ENCODE measurements at places on chromosomes 3 and 15.

DNA sequence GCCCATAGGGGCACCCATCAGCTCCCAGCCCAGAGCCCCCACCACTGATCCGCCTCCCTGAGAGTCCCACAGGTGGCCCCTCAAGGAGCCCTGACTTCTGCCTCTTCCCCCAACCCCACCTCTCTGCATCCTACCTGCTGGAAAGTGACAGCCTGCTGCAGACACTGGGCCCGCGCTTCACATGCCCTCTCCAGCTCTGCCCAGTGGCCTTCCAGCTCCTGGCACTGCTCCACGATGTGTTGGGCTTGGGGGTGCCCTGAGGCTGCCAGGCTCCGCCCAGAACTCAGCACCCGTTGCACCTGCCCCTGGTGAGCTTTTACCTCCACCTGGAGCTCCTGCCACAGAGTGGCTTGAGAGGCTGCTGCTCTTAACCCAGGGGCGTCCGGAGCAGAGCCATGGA is 20.1 kb downstream of the SPTBN5 start:
- DNase-seq = no peak

- DNase-seq = no peak
Measured at GRCh38 chr3:185729337-185730055, 95.3 kb downstream of the IGF2BP2 start.

- no peak for DNase-seq
Measured at GRCh38 chr3:163422671-163423070, 1655.6 kb downstream of the SI start.

GRCh38 chr3:4581920-4582611 is 88.9 kb downstream of the ITPR1 start:
- no peak for DNase-seq

GRCh38 chr3:186308549-186308948 is 53.5 kb downstream of the DGKG start:
- DNase-seq = no peak

GRCh38 chr3:117817103-117817502 is 1107.5 kb downstream of the TUSC7 start:
- DNase-seq = no peak

GRCh38 chr3:190220362-190220761 is 99.7 kb upstream of the P3H2 start:
- DNase-seq = no peak

- no peak for DNase-seq
Measured at GRCh38 chr3:139728414-139728813, 50.6 kb upstream of the NMNAT3 start.

DNA sequence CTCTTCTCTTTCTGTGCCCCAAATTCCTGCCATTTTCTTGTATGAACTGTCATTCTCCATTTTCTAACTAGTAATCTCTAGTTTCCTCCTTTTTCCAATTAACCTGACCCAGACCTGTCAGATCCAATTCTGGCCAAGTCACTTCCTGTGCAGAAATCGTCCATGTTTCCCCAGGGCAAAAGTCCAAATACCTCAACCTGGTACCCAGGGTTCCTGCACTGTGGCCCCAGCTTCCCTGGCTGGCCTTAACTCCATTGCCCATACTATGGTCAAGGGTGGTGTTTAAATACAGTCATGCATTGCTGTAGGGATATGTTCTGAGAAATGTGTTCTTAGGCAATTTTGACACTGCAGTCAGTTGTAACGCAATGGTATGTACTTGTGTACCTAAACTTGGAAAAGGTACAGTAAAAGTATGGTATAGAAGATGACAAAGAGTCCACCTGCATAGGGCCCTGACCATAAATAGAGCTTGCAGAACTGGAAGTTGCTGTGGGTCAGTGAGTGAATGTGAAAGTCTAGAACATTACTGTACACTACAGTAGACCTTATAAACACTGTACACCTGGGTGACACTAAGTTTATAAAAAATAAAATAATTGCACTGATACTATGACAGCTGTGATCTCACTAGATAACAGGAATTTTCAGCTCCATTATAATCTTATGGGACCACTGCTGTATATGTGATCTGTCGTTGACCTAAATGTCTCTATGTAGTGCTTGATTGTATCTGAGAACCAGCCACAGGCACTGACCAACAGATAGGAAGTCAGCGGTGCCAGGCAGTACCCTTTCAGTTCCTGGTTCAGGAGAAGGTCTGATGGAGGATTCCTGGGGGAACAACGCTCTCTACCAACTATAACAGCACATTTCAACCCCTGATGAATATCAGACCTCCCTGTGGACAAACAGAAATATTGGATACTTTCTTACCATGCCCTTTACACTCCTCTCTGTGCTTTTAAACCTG is 336.1 kb upstream of the PROK2 start:
- no peak for DNase-seq

DNA sequence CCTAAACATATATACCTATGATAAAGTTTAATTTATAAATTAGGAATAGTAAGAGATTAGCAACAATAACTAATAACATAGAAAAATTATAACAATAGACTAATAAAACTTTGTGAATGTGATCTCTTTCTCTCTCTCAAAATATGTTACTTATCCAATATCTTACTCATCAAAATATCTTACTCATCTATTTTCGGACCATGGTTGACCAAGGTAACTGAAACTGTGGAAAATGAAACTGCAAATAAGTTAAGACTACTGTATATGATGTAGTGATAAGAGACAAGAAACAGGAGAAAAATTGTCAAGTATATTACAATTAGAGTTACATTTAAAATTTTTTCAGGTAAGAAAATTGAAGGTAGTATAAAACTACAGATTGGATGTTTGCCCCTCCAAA is 19.2 kb downstream of the MAP3K13 start:
- no peak for DNase-seq

- no peak for DNase-seq
Measured at GRCh38 chr3:107198581-107199181, 178.6 kb upstream of the CCDC54 start.

DNA sequence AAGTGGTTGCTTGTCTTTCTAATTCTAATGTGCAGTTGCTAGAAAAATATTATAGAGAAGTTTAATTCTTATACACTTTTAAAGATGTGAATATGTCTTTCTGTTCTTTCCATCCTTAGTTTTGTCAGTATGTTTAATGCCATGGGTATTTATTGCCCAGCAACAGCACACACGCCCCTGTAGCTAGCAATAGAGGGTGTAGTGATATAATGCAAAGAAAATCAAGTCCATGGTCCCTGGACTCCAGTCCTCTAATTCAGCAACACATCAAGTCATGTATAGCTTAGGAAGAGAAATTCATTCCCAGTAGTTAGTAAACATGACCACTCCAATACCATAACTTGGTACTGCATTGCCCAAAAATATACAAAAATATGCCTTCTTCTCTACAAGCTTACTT is 292.4 kb upstream of the NR2F2 start:
- DNase-seq = no peak

DNA sequence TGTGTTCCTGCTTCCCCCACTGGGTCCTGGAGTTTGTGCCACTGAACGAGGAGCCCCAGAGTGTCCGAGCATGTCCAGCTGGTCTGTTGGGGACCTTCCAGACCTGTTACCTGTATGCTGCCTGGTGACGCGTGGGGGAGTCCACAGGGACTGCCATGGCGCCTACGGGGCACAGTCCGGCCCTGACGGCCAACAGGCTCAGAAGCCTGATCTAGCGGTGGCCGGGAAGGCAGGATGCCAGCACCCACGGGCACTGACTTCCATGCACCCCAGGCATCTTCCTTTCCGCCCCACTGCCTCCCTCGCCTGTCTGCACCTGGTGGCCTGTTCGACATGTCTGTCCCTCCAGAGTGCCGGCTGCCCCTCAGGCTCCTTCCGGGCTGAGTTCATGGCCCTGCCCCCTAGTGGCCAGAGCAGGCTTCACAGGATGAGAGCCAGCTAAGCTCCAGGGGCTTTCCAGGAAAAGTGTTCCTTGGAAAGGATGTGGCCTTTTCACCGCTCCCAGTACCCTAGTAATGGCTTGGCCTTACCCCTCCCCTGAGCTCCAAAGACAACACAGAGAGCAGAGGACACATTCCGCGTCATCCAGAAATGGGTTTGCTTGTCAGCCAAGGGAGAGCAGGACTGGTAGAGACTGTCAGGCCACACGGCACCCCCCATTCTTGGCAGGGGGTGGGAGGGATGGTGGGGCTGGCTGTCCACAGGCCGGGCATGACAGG is 35.7 kb downstream of the NGRN start:
- no peak for DNase-seq

DNA sequence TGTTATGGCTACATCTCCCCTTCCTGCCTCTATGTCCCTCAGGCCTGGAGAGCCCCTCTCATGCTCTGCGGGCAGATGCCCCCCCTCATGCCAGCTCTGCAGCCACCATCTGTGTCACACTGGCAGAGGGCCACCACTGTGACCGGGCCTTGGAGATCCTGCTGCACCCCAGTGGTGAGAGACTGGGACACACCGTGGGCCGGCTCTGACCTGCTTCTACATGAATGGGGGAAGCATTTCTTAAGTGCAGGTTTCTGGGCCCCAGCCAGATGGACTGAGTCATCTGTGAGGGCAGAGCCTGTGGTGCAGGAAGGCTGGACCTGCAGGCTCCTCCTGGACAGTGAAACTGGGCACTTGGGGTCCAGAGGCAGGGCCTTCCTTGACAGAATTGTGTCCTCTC is 4.8 kb downstream of the VWA5B2 start:
- peak; percentile 62 for DNase-seq

GRCh38 chr3:44120721-44121582 is 120.7 kb upstream of the TOPAZ1 start:
- no peak for DNase-seq

- peak; percentile 46 for DNase-seq
Measured at GRCh38 chr3:47899495-47900108, 96.7 kb downstream of the DHX30 start.

DNA sequence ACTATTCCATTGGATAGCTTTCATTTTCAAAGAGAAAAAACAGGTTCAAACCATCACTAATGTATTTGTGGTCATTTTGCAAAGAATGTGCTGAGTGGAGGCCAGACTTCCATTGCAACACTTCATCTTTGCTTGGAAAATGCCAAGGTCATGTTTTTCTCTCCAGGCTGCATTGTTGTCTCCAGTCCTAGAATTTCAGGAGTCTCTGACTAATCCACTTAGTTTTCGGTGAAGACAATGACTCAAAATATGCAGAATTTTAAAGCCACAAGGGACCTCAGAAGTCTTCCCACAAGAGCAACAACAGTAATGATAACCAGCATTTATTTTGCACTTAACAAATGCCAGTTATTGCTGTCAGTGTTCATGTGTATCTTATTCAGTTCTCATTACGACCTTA is 277.0 kb downstream of the RYR3 start:
- DNase-seq = no peak

DNA sequence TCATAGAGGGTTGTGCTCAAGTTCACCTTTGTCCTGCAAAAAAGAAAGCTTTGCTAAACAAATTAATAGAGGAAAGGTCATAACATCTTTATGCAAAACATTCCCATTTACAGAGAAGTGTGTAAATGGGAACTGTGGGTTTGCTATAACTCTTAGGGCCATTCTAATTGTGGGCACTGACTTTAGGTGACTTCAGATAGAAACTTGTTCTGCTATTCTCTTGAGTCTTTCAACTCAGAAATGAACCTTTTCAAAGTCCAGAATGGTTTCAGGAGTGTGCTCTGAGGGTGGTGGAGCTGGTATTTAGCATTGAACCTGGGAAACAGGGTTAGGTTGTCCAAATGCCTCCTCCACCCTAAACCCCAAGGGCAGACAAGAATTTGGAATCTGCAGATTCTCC is 34.0 kb downstream of the SPTSSB start:
- no peak for DNase-seq

DNA sequence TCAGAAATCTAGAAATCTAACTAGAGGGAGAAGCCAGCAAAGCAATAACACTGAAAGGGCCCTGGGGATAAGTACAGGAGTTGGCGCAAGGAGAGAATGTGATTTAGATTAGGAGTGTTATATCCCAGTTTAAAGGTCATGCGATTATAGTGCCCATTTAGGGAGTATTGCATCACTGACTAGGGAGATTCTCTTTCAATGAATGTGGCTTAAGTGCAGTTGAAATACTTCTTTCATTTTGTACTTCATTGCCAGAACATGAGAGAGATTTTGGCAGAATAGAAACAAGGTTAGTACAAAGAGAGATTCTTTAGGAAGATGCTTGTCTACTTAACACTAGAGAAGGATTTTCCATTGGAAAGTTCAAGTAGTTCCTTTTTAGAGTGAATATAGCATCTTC is 13.9 kb downstream of the ROBO2 start:
- DNase-seq = no peak

GRCh38 chr3:106006001-106006400 is 137.2 kb upstream of the CBLB start:
- peak; percentile 100 for DNase-seq

- no peak for DNase-seq
Measured at GRCh38 chr3:111238885-111239284, 167.3 kb downstream of the NECTIN3 start.

GRCh38 chr15:42908538-42908937 is 12.0 kb downstream of the TTBK2 start:
- no peak for DNase-seq

DNA sequence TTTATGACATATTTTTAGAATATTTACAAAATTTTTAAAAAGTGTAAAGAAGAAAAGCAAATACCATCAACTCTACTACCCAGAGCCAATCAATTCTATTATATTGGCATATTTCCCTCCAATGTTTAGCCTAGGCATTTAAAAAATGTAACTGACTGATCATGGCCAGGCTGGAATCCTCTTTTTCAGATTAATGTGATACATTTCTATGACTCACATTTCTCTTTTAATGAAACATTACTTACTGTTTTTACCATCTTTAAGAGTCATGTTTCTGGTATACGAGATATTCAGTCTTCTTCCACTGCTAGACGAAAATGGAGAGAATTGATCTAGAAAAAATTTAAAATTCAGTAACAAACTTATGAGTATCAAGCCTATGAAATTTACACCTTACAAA is 53.4 kb upstream of the DCUN1D1 start:
- DNase-seq = no peak

DNA sequence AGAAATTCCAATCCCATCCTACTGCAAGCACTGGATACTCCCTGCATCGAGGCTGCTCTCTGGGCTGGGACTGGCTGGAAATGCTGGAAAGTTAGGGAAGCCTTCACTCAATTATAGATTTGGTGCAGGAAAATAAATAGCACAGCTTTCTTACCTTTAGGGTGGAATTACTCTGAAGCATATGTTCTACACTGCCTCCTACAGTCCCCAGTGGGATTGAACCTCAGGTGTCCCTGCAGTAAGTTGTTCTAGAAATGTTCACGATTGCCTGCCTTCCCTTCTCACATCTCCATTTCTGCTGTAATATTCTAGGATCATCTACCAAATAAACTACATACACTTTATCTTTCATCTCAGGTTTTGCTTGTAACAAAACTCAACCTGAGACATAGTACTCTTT is 536.7 kb upstream of the LMCD1 start:
- no peak for DNase-seq

DNA sequence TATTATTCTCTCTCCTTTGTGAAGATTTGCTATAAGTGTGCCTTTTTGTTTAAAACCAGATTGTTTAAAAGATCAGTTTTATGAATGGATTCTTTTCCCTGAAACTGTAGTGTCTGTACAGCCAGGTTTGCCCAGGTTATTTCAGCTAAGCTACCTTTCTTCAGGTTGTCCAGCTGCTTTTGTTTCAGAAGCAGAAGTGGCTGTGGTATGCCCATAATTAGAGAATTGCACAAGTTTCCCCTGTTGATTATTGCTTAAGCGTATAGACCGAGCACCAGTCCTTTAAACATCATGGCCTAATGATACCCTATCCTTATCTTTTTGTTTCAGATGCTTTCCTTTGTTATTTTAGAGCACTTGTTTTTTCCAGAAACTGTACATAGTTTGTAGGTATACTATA is 10.2 kb downstream of the ASB7 start:
- no peak for DNase-seq

GRCh38 chr3:135918600-135918999 is 46.9 kb upstream of the PPP2R3A start:
- DNase-seq = no peak

- no peak for DNase-seq
Measured at GRCh38 chr15:77546050-77546501, 86.6 kb downstream of the LINGO1 start.
